Fibroblast of the aortic adventitia (primary cell): ENCODE measurements at places on chromosomes 6 and 20. TPM values are rescaled to one million over a fixed set of nuclear protein-coding genes. Genes with fewer than 3 reads are reported as not detected.

DNA sequence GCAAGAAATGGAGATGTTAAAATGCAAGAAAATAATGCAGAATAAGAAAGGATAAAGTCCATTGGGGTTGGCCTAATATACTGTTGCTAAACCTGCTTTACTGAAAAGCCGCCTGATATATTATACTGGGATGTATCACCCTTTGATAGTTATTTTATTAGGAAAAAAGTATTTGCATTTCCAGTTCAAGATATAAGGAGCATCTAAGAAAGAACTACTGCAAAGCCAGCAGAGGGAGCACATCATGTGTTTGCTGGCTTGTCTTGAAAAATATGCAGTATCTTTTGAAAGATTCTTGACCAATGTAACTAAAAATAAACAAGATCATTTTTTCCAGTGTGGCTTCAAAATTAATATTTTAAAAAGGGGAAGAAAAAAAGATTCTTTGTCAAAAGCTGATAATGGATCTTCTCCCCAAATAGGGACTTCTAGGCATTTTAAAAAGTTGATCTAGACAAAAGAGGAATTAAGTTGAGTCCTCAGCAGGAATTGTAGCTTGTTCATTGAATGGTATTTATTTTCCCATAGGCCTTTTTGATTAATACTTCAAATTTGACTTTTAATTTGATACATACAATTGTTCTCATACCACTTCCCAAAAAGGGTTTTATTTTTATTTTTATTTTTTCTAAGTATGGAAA lies 214.9 kb downstream of the ZFAND3 start:
- peak; percentile 74 for DNase-seq

SCRT2 gene
- not detected in 2 replicates for total RNA-seq

SLC17A1 gene
- total RNA-seq, result not detected in 2 replicates

IP6K3 gene
- not detected in 2 replicates for total RNA-seq

DNA sequence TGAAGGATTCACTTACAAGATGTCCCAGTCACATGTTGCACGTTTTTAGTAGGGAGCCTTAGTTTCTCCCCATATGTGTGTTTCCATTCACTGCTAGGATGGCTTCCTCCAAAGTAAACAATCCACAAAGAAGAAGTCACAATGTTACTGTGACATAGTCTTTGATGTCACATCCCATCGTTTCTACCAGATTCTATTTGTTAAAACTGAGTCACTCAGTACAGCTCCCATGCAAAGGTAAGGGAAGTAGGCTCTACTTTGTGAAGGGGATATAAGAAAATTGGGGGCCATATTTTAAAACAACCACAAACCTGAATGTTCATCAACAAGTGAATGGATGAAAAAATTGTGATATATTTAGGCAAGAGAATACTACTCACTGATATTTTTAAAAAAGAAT lies at the start of the genes OR11A1 and OR2H1:
TSS of gene OR11A1 (minus strand) at position 101 of the 400 bp plus-strand sequence. CDS start 29,430 bp downstream, outside the sequence.
TSS of gene OR2H1 (plus strand) at position 185 of the 400 bp plus-strand sequence. CDS start 4,615 bp downstream, outside the sequence.
- no peak for DNase-seq

DNA sequence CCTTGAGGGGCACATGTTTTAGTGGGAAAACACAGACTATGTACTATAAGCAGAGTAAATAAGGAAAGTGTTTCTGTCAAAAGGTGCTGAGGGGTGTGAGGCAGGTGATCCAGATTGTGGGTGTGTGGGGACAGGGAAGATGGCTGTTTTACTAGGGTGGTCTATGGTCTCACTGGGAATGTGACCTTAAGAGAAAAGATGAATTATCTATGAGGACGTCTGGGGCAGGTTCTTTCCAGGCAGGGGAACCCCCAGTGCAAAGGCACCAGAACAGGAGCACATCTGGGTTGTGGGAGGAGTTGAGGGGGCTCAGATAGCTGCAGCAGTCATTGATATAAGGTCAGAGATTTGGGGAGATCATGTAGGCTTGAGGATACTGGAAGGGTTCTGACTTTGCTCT lies 18.2 kb upstream of the POLR1H start:
- no peak for DNase-seq

GRCh38 chr6:154937306-154938220 lies 57.6 kb upstream of the TIAM2 start:
- DNase-seq, result peak; percentile 48

DNA sequence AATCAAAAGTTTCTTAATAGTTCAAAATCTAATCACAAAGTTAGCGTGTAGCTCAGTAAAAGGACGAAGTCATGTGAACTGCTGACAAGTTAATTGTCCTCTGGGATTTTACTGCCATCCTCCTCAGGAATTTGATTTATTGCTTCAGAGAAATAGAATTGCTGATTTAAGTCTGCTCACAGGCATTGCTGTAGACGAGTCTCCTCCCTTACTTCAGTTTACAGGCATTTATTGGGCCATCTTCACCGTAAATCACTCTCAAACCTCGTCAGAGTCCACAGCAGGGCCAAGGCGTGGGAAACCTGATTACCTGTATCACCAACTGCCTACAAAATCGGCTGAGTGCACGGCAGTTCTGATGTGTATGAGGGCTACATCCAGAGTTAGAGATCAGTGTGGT lies 119.1 kb upstream of the PDE10A start:
- no peak for DNase-seq

DNA sequence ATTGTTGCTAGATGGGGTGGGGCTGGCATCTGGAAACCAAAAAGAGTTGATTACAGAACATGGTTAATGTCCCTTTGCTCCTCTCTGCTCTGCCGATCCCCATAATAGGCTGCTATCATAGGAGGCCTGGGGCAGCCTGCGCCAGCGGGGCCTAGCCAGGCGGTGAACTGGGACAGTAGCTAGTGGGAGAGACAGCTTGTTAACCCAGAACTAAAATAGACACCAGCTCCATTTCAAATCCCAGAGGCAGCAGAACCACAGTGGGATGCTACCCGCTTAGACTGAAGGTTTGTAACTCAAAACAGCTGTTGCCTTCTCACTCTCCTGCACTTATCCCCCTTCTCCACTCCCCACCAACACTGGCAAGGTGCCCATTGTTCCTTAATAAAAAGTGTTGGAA lies 98.5 kb downstream of the SSR1 start:
- DNase-seq, result no peak

MRAP2 gene
- 0.33 and 5.8 TPM in 2 replicates for total RNA-seq

DNA sequence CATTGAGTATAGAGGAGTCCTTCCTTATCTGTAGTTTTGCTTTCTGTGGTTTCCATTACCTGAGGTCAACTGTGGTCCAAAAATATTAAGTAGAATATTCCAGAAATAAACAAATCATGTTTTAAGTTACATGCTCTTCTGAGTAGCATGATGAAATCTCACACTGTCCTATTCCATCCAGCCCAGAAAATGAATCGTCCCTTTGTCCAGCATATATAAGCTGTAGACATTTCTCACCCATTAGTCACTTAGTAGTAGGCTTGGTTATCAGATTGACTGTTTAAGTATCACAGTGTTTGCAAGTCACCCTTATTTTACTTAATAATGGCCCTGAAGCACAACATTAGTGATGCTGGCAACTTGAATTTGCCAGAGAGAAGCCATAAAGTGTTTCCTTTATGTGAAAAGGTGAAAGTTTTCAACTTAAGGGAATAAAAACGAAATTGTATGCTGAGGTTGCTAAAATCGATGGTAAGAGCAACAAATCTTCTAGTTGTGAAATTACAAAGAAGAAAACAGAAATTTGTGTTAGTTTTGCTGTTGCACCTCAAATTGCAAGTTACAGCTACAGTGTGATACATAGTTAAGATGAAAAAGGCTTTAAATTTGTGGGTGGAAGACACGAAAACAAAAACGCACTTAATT lies 198.6 kb upstream of the SIM1 start:
- peak; percentile 84 for DNase-seq

- peak; percentile 75 for DNase-seq
Measured at GRCh38 chr6:14037402-14038277, 79.9 kb upstream of the CD83 start.

MATN4 gene
- not detected in 2 replicates for total RNA-seq

- DNase-seq, result peak; percentile 85
Measured at GRCh38 chr20:8116067-8116811, 15.8 kb upstream of the PLCB1 start.

DNA sequence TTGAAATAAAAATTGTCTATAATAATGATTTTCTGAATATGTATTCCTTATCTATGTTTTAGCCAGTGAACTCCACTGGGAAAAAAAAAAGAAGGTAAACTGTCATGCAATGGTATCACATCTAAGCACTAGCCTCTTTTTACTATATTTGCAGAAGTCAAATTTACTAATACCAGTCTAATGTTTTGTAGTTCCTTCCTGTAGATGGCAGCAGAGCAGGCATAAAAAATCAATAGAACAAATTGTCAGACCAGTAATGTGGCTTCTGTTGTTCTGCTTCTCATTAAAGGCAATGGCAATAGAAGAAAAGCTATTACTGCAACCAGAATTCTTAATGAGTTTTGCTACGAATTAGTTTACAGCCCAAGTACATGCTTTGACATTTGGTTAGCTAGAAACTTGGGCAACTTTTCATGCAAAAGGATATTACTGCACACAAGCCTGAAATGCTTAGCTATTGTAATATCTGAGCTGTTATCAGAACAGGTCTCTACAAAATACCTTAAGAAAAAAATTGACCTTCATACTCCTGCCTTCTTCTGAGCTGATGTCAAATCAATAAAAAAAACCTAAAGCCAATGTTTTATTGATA lies 476.9 kb downstream of the KHDRBS2 start:
- no peak for DNase-seq

PRKN gene
- total RNA-seq, result 2.0 and 4.0 TPM in 2 replicates

- no peak for DNase-seq
Measured at GRCh38 chr6:141562186-141562811, 570.4 kb upstream of the GJE1 start.

DNA sequence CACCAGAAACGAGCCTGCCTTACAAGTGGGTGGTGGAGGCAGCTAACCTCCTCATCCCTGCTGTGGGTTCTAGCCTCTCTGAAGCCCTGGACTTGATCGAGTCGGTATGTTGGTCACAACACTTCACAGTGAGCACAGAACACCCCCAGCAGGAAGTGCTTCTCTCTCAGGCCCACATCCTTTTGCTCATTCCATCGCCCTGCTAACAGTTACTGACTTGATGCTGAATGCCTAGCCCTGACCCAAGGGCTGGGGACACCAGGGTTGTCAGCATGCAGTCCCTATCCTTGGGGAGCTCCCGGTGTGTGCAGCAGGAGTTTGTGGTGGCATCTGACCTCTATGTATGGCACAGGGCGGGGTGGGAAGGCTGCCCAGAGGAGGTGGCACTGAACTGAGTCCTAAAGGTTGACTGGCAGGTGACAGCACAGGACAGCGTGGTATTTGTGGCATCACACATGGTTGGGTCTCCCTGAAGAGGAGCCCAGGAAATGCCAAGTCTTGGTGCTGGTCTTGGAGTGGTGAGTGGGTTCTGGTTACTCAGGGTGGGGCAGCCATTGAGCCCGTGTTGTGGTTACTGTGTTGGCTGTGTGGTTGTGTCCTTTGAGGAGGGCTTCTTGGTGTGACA lies 26.7 kb downstream of the GTSF1L start:
- no peak for DNase-seq

MYB gene
- total RNA-seq, result 0.54 and 1.6 TPM in 2 replicates

DNA sequence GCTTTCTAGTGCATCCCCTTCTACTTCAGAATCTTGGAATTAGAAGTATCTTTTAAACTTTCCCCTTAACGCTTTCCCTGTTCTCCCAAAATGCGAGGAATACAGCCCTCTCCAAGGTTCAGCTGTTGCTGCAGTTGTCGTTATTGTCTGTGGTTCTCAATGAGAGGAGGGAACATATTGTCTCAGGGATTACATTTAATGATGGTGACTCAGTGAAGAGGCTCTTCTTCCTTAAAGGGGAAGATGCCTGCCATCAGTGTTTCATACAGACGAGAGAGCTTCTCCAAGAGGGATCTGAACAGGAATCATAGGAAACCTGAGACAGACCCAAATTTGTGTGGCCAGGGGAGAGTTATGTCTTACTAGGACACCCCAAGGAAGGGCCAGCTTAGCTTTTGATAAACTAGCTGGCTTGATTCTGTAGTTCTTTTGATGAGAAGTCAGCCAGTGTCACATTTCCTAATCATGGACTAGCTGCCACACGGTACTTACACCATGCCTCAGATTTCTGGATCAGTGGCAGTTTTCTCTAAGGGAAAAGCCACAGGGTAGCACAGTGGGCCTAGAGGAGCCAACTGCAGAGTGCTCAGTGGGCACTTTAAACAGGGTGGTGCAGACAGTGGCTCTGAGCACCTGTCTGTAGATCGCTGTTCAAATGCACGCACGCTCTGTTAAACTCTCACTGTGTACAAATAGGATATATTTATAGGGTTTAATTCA lies 59.7 kb upstream of the TMEM181 start:
- DNase-seq, result no peak

RIPPLY2 gene
- not detected in 2 replicates for total RNA-seq

DNA sequence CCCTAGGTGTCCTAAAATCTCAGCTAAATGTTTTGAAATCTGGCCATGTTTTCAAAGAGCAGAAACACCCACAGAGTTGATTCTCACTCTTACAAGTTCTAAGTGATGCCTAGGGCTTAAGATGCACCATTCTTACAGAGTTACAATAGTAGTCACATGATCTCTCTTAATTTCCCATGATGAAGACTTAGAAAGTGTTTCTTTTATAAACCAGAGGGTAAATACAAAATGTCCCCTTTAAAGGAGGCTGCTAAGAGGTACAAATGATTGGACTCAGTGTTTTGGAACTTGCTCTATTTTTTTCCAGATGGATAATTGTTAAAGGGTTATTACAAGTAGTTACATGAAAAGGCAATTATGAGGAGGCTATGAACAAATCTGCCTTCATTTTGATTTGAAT lies 244.6 kb downstream of the GRM1 start:
- no peak for DNase-seq

- no peak for DNase-seq
Measured at GRCh38 chr6:30600451-30600961, 16.5 kb downstream of the PPP1R10 start.

RBBP9 gene
- total RNA-seq, result 6.4 and 34.6 TPM in 2 replicates

SEMG1 gene
- total RNA-seq, result not detected in 2 replicates

- peak; percentile 98 for DNase-seq
Measured at GRCh38 chr20:44692932-44693480, 22.2 kb upstream of the CCN5 start.

TSPYL4 gene
- total RNA-seq, result 14.9 and 15.6 TPM in 2 replicates

GRCh38 chr6:69894578-69895347 lies 28.4 kb downstream of the COL19A1 start:
- DNase-seq, result peak; percentile 76

PEDS1 gene
- total RNA-seq, result 9.3 and 19.9 TPM in 2 replicates
